Stimulated activated CD8-positive, alpha-beta memory T cell treated with anti-CD3 and anti-CD28 coated beads, Interleukin-2, amount 100 ng/mL, for 48 hours (primary cell): ENCODE measurements at places on chromosomes 4 and X.

DNA sequence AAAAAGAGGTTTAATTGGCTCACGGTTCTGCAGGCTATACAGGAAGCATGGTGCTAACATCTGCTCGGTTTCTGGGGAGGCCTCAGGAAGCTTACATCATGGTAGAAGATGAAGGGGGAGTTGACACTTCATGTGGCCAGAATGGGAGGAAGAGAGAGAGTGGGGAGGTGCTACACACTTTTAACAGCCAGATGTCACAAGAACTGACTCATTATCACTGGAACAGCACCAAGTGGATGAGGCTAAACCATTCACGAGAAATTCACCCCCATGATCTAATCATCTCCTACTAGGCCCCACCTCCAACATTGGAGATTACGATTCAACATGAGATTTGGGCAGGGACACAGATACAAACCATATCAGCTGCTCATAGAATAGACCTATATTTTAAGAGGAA, 255.8 kb downstream of the OPHN1 start:
- no peak for DNase-seq

DNA sequence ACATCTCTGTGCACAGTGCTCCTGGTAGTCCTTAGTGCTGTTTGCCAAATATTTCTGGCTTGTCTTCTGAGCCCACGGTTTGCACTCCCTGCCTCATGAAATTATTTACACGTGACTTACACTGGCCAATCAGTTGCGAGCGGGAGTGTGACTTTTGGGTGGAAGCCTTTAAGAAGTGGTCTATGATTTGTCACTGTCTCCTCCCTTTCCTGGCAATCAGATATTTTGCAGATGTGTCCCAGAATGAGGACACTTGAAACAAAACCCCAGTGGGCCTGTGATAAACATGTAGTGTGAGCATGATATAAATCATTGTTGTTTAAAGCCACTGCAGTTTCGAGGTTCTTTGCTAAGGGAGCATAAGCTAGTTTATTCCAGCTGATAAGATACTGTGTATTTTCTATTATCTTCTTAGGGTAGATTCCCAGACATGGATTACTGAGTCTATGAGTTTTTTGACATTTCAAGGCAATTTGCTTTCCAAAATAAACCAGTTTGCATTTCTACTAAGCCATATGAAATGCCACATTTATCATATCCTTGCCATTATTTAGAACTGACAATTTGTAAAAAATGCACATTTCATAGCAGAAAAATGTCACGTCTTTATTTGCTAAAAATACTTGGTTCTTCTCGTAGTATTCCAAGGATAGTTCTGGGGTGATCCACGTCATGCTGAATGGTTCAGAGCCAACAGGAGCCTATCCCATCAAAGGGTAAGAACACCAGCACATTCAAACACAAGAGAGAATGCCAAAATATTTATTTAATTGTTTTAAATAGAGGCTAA, 12.0 kb downstream of the BST1 start:
- DNase-seq, result no peak

DNA sequence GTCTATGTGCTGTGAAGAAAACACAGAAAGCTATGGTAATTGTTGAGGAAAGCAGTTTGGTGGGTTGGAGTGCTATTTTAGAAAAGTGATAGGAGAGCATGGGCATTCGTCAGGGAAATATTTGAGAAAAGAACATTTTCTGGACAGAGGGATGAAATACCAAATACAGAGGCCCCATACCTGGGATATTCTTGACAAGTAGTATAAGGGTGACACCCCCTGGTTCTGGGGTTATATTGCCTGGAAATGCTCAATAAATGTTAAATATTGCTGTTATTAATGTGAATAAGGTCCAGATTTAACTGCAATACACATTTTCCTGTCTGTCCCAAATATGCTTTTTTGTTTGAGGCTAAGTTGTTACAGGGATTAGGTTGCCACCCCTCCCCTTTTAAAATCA, 42.9 kb downstream of the WWC2 start:
- DNase-seq, result no peak

GRCh38 chrX:150478496-150479492, 89.6 kb upstream of the MTM1 start:
- no peak for DNase-seq

- DNase-seq, result no peak
Observed at GRCh38 chr4:122759639-122760310, 27.3 kb downstream of the BBS12 start.

GRCh38 chr4:94530073-94530472, 78.3 kb downstream of the PDLIM5 start:
- no peak for DNase-seq

DNA sequence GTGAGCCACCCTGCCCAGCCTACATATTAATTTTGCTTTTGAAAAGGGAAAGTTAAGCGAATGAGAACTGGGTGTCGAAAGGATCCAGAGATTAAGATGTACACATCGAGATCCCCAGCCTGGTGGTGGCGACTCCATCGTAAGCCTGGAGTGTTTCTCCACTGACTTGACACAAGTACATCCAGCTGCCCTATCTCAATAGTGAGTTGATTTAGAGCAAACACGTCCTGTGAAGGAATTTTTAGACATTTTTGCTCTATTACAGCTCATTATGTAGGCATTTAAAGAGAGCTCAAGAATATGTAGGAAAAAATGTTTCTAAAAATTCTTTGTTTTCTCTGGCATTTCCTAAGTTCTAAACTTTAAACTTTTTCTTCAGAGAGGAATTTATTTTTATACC, 11.7 kb upstream of the CLDN34 start:
- no peak for DNase-seq

GRCh38 chr4:1777822-1778641, 15.1 kb upstream of the FGFR3 start:
- no peak for DNase-seq

DNA sequence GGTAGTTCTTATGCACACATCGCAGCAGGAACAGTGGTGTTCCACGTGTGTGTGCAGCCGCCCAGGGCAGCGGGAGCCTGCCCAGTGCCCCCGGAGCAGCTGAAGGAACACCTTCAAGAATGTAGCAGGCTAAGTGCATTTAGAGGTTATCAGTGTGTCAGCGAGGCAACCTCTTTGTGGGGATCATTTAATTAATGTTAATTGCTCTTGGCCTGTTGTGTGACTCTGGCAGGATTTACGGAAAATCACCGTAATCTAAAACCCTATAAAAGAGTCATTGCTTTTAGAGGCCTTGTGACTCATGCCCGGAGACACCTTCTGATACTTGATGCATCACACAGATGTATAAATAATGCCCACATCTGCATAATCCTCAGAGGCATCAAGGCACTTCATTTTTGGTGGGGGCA, 47.3 kb upstream of the GATB start:
- DNase-seq, result no peak

DNA sequence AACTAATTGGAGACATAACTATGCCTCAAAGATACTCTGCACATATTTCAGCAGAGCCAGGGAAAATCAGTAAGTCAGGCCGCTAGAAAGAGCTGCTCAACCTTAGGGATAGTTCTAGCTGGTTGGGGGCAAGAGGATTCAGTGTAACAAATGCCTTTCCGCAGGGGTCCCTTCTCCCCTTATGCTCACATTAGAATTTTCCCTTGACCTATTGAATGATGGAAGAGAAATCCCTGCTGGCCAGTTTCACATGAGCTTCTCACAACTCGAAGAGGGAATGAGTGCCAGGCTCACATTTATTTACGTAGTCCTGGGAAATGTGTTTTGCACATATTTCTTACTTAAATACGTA, 66.2 kb upstream of the USP9X start:
- DNase-seq, result no peak

DNA sequence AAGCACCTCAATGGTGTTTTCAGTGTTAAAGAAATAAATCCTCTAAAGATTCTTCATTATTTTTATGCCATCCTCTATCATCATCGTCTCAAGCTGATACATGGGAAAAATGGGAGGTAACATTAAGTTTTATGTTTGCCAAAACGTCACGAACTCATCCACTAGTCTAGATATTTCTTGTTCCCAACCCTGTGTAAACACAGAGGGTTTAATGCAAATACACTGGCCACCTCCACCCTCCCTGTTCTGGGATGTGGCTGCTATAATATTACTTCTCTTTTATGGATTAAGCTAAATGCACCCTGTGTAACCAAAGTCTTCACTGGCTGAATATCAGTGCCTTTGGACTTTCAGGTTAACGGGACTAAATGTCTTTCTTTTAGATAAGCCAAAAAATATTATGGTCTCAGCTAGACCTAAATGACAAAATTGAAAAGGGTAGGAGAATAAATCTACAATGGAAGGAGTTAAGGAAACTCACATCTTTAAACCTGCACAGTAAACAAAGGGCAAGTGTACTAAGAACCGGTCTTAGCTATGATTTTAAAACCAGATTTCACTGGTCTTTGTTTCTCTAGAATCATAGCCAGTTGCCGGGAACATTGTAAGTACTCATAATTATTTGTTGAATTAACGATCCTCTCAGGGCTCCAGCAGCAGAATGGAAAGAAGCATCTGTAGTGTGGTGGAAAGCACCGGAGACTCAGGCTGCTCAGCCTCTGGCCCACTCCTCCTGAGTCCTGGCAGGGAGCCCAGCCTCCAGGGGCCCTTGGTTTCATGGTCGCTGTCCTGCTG, 103.5 kb upstream of the NOCT start:
- no peak for DNase-seq
